ENCODE measurements at places on chromosomes 6 and 20.

GRCh38 chr20:51275181-51275580 is 252.3 kb upstream of the KCNG1 start:
- no peak for DNase-seq

- DNase-seq = no peak
These were observed 188.7 kb upstream of the CEP162 start for GRCh38 chr6:84416043-84416657.

DNA sequence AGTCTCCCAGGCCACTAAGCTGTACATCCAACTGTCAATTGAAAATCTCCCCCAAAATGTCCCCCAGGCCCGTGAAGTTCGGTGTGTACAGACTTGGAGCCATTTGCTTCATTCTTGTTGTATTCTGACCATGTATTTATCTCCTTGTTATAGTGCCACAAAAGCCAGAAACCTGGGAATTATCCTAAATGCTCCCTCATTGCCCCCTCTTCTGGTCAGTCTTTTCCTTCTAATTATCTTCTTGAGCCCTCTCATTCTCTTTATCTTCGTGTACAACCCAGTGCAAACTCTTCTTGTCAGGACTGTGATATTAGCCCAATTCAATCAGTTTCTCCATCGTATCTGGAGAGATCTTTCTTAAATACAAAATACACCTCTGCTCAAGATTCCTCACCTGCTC is 64.7 kb downstream of the RFX6 start:
- DNase-seq = no peak

DNA sequence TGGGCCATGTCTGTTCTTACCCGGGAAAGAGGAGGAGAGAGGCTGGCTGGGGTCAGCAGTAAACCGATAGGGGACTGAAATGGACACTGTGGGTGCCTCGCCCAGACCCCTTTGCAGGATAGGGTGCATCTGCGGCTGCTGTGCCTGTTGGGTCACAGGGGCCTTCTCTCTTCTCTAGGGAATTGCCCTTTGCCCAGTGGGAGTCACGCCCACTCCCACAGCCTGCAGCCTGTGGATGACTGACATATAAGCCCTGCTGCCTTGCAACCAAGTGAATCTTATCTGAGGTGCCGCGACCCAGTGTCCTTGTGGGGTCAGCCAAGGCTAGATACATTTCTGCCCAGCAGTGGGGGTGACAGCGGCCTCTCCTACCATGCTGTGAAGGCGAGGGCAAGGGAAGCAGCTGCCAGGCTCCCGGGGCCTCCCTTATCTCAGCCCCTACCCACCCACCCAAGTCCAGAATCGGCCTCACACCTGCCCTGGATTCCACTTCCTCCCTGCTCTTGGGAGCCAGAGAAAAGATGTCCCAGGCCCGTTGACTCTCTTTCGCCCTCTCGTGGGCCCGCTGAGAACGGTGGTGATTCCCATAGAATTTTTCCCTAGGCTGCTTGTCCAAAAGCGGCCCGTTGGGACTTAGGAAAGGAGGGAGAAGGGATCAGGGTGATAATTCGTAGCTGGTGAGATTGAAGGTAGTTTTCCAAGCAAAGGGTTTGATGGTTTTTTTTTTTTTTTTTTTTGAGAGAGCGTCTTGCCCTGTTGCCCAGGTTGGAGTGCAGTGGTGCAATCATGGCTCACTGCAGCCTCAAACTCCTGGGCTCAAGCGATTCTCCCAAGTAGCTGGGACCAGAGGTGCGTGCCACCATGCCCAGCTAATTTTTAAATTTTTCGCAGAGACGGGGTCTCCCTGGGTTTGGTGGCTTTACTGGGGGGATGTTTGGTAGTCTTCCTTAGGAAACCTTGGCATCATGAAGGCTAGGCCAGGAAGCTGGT is 76.4 kb upstream of the RNF24 start:
- DNase-seq = peak; percentile 57

DNA sequence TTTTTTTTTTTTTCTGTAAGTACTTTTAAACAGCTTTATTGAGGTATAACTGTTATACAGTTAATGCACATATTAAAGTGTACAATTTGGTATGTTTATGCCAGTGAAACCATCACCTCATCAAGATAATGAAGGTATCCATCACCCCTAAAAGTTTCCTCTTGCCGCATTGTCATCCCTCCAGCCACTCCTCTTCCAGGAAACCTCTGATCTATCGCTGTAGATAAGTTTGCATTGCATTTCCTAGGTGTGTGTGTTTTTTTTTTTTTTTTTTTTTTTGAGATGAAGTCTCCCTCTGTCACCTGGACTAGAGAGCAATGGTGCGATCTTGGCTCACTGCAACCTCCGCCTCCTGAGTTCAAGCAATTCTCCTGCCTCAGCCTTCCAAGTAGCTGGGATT is 3.1 kb downstream of the SLX4IP start:
- DNase-seq = no peak

- peak; percentile 31 for DNase-seq
These were observed 152.8 kb upstream of the RIPOR2 start for GRCh38 chr6:25088513-25088912.

DNA sequence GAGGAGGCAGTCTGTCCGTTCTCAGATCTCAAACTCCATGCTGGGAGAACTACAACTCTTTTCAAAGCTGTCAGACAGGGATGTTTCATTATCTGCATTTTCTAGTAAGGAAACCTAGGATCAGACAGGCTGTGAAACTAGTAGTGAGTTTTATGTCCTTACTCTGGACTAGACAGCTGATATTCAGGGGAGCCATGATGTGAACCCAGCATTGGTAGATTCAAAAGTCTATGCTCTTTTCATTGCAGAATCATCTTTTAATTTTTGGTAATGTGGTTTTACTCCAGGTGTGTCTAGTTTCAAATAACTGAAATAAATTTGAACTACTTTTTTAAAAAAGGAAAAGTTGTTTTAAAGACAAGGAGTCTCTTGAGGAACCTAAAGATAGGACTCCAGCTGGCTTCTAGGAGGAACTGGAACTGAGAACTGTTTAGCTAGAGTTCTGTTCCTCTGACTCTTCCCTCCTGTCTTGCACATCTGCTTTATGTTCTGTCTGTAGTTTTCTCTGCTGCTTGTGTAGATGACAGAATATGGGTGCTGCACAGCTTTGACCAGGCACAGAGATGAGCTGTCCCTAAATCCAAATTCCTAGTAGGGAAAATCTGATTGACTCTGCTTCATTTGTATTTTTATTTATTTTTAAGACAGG is 27.8 kb upstream of the RNF144B start:
- no peak for DNase-seq

- no peak for DNase-seq
These were observed 70.6 kb downstream of the OLIG3 start for GRCh38 chr6:137423451-137424168.

- DNase-seq = peak; percentile 74
These were observed 119.4 kb downstream of the NCOA3 start for GRCh38 chr20:47620808-47621805.

GRCh38 chr6:106977246-106977645 is 2.7 kb upstream of the CD24 start:
- no peak for DNase-seq

DNA sequence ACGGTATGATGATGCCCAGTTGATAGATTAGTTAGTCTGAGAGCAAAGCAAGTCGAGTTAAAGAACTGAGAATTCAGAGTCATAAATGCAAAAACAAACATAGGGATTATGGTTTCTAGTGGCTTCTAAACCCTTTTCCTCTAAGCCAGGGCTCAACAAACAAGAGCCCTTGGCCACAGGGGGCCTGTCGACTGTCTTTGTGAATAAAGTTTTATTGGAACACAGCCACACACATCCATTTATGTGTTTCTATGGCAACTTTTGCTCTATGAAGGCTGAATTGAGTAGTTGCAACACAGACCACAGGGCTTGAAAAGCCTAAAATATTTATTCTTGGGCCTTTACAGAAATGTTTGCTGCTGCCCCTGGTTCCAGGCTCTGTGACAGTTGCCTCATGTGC is 76.2 kb downstream of the SLC24A3 start:
- no peak for DNase-seq

GRCh38 chr6:151096691-151097606 is 142.8 kb upstream of the AKAP12 start:
- DNase-seq = no peak

- no peak for DNase-seq
These were observed 195.7 kb downstream of the TASP1 start for GRCh38 chr20:13442986-13443385.

GRCh38 chr20:42598581-42598980 is 591.1 kb downstream of the PTPRT start:
- no peak for DNase-seq

- DNase-seq = peak; percentile 50
These were observed 58.3 kb upstream of the GNRH2 start for GRCh38 chr20:2984956-2985661.

DNA sequence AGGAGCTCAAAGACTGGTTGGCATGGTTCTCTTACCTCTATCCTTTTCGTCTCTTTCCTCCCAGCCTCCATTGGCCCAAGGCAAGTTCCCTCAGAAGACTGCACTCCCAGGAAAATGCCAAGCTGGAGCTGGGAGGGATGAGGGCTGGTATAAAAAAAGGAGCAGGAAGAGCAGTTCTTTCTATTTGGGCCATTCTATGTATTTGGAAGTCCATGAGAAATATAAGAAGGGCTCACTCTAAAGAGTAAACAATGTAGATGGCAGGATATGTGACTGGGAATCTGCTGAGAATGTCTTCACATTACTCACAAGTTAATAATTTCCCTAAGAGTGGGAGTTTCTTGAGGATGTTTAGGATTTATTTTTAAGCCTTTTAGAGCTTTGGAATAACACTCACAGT is 36.6 kb upstream of the ADTRP start:
- DNase-seq = peak; percentile 43

- DNase-seq = peak; percentile 49
These were observed 120.8 kb downstream of the CEBPB start for GRCh38 chr20:50311308-50312001.

GRCh38 chr6:100691972-100692371 is 189.2 kb downstream of the ASCC3 start:
- no peak for DNase-seq

GRCh38 chr6:167306401-167306998 is 15.4 kb downstream of the UNC93A start:
- no peak for DNase-seq

Measured in fibroblast of upper back skin (primary cell).